ENCODE measurements at places on chromosomes 3 and 15.

DNA sequence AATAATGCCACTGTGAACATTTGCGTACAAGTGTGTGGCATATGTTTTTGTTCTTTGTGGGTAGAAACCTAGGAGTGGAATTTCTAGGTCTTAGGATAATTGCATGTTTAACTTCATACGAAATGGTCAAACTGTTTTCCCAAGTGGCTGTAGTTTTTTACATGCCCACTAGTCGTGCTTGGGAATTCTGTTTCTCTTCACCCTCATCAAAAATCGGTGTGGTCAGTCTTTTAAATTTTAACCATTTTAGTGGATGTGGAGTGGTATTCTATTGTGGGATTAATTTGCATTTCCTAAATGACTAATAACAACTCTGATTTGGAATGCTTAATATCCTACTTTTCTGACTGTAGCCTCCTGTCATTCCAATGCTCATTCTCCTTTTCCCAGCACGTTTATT is 27.6 kb downstream of the ZFAND6 start:
- no peak for DNase-seq

DNA sequence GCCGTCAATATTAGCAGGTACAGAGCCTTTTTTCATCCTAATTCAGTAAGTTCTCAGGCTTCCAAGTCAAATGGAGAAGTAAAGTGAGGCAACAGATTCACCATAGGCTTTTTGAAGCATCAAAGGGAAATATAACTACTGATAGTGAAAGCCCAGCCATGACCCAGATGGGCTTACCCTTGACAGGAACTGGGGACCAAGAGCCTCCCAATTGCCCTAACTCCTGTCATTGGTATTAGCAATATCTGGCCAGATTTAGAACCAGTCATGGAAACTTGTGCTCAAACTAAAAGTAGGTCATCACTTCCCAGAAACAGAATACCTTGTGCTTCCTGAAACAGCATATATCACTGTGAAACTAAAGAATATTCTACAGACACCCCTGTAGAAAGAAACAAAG is 33.0 kb downstream of the NME9 start:
- DNase-seq: no peak

DNA sequence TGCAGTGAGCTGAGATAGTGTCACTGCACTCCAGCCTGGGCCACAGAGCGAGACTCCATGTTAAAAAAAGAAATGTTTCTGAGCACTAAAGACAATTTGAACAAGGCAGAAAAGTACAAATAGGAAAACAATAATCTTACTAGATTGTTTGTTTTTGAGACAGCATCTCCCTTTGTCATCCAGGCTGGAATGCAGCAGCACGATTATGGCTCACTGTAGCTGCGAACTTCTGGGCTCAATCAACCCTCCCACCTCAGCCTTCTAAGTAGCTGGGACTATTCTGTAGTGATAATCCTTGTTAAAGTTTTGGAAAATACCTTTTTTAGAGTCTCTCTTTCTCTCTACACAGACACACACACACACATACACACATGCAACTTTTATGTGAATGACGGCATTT is 107.1 kb downstream of the LPP start:
- no peak for DNase-seq

- no peak for DNase-seq
Measured at GRCh38 chr15:40430271-40430805, 10.4 kb upstream of the BAHD1 start.

DNA sequence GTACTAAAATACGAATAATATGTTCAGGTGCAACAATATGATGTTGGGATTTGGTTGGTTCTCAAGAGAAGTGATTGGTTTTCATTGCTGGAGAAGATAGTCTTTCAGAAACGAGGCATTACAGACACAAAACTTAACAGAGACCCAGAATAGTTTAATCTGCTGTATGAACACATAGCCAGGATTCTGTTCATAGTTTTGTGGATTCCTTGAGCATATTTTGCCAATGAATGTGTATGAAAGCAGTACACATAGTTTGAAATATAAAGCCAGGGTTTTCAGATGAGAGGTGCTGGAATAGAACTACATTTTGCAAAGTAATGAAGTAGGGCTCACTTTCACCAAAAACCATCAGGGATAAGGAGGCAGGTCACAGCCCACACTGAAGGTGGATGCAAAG is 5.7 kb upstream of the MCTP2 start:
- no peak for DNase-seq

- no peak for DNase-seq
Measured at GRCh38 chr3:170410428-170411029, 8.1 kb upstream of the CLDN11 start.

GRCh38 chr3:107446706-107447105 is 69.5 kb downstream of the CCDC54 start:
- DNase-seq: no peak

DNA sequence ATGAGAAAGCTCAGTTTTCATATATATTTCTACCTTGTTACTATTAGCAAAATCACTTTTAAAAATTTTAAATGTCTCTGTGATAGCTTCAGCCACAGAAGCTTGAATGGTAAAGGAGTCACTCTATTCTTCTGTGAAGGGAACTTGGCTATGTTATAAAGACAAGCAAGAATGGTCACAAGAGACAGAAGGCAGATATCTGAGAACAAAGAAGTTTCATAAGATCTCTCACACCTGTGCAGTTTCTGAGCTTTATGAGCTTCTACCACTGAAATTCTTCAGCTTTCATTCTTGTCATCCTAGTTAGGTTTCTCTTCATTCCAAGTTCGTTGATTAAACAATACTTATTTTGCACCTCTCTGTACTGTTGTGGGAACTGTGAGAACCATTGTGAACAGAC is 853.4 kb downstream of the IGSF11 start:
- no peak for DNase-seq

DNA sequence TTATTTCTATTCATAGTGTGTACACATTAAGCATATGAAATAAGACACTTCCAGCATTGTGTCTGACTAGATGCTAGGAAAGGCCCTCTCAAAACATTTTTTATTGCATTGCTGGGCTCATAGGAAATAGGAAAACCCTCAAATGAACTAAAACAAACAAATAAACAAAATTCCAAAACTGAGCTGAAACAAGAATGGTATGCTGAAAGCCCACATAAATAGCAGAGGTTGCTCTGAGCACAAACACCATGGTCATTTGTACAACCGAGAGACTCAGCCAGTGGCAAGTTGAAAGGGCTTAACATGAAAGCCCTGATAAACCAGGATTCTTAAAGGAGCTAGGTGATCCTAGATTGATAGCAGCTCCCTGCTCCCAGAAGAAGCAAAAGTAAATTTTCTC is 310.0 kb upstream of the WNT5A start:
- no peak for DNase-seq

GRCh38 chr3:27805282-27805681 is 83.2 kb upstream of the EOMES start:
- DNase-seq: no peak

GRCh38 chr3:170531054-170531453 is 54.8 kb downstream of the SLC7A14 start:
- no peak for DNase-seq

DNA sequence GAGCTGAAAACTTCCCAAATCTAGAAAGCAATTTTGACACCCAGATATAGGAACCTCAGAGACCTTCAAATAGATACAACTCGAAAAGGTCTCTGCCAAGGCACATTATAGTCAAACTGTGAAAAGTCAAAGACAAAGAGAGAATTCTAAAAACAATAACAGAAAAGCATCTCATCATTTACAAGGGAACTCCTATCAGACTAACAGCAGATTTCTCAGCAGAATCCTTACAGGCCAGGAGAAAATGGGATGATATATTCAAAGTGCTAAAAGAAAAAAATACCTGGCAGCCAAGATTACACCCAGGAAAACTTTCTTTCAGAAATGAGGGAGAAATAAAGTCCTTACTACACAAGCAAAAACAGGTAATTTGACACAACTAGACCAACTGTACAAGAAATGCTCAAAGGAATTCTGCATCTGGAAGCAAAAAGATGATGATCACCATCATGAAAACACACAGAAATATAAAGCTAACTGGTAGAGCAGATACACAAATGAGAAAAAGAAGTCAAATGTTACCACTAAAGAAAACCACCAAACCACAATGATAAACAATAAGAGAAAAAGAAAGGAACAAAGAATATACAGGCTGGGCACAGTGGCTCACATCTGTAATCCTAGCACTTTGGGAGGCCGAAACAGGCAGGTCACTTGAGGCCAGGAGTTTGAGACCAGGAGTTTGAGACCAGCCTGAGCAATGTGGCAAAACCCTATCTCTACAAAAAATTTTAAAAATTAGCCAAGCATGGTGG is 50.4 kb downstream of the ADAM10 start:
- no peak for DNase-seq

DNA sequence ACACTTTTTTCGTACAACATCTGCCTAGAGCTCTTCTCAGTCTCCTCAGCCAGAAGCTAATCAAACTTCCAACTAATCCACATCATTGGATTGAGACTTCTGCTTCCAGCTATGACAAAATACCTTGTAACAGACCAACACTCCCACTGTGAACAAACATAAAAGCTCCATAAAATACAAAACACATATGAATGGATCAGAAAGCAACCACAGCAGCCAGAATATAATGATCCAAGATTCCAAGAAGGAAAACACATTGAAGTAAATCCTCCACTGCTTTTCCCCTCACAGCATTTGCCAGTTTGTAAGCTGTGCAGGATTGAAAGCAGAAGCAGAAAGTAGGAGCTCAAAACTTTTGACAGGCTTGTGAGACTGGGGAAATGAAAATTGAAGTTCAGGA is 863.2 kb downstream of the TUSC7 start:
- DNase-seq: no peak

GRCh38 chr3:134374105-134374790 is at the start of gene AMOTL2:
Gene AMOTL2, minus strand, starts transcription at chr3:134374447. Its CDS starts 3,014 bp downstream, at chr3:134371433.
- peak; percentile 91 for DNase-seq

DNA sequence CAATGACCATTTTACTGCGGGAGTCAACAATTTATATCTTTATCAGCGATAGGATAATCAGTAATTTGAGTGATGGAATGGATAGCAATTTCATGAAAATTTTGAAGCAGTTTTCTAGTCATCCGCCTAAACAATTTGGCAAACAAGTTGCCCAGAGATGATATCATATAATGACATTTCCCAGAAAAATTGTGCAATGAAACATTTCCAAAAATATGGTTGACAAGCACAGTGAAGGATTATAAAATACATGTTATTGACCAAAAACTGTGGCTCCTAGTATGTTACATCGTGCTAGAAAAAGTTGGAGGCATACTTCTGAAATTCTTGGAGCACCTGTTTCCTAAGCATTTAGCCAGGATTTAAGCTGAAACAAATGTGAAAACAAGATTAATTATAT is 145.1 kb downstream of the GHSR start:
- no peak for DNase-seq

DNA sequence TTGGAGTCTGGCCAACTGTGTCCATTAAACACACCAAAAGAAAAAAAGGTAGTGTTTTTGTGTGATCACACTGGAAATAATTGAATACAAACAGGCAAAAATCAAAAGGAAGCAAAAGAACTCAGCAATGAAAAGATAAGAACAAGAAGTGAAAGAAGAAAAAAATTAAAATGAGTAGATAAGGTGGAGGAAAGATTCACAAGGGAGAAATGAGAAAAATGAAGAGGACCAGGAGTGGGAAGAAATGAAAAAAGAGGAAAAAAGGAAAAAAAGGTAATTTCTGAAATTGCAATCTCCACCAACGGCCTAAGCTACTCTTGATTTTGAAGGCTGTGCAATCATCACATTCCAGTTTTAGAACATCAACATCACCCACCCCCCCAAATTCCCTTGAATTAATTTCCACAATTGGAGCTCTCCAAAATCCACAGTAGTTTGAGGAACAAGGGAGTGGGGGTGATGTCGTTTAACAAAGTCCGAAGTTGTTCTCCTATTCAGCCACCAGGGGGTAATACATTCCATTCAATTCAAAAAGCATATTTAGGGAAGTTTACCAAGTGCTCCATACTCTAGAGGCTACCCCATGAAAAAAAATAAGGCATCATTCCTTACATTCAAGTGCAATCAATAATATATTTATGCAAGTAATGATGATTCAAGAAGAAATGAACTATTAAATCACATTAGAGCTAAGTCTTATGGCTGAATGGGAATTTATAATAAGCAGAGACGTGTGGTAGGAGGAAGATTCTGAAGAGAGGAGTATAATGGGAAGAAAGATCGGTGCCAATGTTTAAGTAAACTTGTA is 37.4 kb downstream of the ZNF860 start:
- peak; percentile 46 for DNase-seq

- DNase-seq: peak; percentile 38
Measured at GRCh38 chr3:39000008-39000450, 51.7 kb downstream of the SCN11A start.

GRCh38 chr3:116000311-116000710 is 377.0 kb downstream of the GAP43 start:
- peak; percentile 3 for DNase-seq

DNA sequence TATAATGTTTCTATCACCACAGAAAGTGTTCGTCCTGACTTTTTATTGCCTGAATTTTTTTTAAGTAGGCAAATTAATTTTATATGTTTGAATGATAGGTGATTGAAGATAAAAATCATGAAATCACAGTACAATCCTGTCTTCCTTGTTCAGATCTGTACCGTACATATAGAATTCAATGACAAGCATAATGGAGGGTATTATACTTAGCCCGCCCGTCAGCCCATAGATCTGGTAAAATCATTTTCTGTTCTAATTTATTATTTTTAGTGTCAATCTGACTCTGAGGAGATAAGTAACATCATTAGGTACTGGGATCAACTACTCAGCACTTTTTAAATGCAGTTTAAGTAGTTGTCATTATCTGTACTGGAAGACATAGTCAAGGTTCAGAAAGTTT is 269.9 kb downstream of the NR2F2 start:
- no peak for DNase-seq

DNA sequence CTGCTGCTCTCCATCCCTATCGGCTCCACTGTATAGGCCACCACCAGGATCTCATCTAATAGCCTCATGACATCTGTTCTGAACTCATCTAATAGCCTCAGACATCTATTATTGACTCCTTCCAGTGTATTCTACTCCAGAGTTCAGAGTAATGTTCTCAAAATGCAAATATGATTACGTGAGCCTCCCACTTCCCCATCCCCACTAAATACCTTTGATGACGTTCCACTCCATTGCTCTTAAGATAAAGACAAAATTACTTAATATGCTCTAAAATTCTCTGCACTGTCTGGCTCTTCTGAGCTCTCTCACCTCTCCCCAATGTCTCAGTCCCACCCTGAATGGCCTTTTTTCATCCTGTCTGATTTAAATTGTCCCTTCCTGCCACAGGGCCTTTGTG is 94.7 kb downstream of the SAMMSON start:
- DNase-seq: no peak

GRCh38 chr3:176906046-176906905 is 291.0 kb downstream of the TBL1XR1 start:
- DNase-seq: no peak

DNA sequence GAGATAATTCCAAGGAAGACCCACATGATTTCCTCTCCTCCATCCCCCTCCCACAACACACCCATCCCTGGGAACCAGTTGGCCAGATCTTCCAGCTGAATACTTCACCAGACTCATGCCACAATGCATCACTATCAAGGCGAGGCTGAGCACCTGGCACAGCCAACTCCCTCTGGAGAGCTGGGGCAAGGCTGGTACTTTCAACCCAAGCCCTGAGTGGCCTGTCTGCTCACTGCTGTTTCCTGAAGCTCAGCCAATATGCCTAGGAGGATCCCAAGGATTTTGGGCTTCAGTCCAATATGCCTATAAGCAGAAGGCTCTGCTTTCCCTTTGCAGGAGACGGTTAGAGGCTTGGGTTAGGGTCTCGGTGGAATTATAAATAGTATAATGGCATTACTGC is 90.9 kb upstream of the NEO1 start:
- no peak for DNase-seq

All from frontal cortex (tissue), 4 donors.